Stimulated activated CD4-positive, alpha-beta T cell treated with anti-CD3 and anti-CD28 coated beads, Interleukin-4, amount 100 ng/mL, for 1 hour (primary cell): ENCODE measurements at places on chromosomes 3 and 15.

DNA sequence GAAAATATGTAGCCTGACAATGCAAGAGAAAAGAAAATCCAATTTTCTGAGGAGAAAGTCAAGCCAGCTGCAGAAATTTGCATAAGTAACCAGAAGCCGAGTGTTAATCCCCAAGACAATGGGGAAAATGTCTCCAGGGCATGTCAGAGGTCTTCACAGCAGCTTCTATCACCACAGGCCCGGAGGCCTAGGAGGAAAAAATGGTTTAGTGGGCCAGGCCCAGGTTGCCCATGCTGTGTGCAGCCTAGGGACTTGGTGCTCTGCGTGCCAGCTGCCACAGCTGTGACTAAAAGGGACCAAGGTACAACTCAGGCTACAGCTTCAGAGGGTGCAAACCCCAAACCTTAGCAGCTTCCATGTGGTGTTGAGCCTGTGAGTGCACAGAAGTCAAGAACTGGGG lies 201.2 kb upstream of the SOX2 start:
- no peak for DNase-seq

GRCh38 chr3:183446838-183447205 lies 18.4 kb upstream of the MCF2L2 start:
- no peak for DNase-seq

- no peak for DNase-seq
Measured at GRCh38 chr3:141525814-141526213, 39.0 kb downstream of the RASA2 start.

DNA sequence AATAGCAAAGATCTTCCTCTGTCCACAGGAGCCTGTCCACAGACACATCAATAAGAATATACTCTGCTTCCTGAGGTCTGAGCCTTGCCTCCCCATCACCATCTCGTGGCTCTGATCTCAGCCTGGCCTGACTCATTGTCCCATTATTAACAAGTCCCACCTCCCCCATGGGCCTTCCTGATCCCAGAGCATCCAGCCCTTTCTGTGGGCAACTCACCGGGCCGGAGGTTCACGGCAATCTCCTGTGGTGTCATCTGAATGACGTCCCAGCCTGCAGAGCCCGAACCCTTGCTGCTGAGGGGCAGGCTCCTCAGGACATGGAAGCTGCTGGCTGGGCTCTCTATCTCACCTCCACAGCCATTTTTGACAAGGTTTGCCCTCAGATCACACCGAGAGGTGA lies 28.1 kb downstream of the ITGB5 start:
- DNase-seq, result no peak

DNA sequence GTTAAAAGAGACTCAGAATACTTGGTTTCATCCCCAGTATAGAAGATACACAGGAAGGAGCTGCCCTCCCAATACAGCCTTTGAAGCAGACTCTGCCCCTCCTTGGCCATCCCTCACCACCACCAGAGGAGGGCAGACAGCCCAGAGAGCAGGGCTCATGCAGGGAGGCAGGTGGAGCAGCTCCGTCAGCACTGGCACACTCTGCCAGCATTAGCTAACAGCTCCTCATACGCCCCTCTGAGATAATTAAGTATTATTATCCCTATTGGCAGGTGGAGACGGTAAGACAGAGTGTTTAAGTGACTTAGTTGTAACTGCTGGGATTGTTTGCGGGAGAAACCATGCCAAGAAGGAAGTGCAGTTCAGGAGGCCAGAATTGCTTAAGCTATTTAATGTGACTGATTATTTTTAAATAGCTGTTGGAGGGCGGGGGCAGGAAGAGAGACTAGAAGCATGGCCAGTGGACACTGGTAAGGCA lies 434.0 kb downstream of the EPHB1 start:
- no peak for DNase-seq

- no peak for DNase-seq
Measured at GRCh38 chr15:92429378-92430068, 35.8 kb downstream of the ST8SIA2 start.

GRCh38 chr3:64813326-64813725 lies 125.5 kb upstream of the ADAMTS9 start:
- no peak for DNase-seq
